ENCODE measurements at places on chromosomes 12 and 14. TPM values are rescaled to one million over a fixed set of nuclear protein-coding genes. Genes with fewer than 3 reads are reported as not detected.

DNA sequence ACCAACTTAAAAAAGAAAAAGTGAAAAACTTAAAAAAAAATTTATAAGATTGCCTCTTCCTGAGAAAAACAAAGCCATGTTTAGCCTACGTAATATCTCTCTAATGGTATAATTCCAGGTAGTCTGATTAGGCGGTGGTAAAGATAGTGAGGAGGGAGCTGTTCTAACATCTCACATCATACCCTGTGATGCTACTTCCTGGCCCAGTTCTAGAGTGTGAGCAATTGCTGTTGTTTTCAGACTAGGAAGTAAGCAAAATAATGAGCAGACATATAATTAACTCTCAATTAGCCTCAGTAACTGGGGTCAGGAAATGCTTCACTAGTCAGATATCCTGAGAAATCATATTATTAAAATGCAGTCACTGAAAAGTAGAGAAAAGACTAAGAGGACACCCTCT, 113.9 kb downstream of the PHLDA1 start:
- peak; percentile 16 for DNase-seq

- no peak for DNase-seq
Observed at GRCh38 chr14:30252783-30253674, 305.9 kb upstream of the G2E3 start.

- no peak for DNase-seq
Observed at GRCh38 chr14:20692116-20692751, 3.7 kb downstream of the ANG start.

SLC17A8 gene
- not detected for polyA plus RNA-seq

RDH12 gene
- polyA plus RNA-seq, result 0.17 TPM

- no peak for DNase-seq
Observed at GRCh38 chr12:24780697-24781368, 168.1 kb downstream of the BCAT1 start.

- DNase-seq, result no peak
Observed at GRCh38 chr12:97643924-97644323, 181.3 kb downstream of the RMST start.

DNA sequence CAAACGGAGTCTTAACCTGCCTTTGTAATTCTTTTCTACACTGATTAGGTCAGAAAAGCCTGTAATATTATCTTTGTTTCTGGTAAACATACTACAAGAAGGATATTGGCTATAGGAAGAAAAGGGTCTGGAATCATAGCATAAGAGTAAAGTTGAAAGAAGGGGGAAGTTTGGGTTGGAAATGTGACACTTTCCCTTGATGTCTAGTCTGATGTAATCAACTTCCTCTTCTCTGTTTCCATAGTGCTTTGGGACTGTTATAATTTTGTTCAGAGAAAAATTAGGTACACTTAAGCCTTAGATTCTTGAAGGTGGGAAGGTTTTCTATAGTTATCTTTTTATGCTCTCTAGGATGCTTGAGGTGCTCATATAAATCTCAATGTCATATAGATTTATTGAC, 322.2 kb downstream of the AEBP2 start:
- DNase-seq, result no peak

- DNase-seq, result no peak
Observed at GRCh38 chr14:50951032-50951431, 6.7 kb upstream of the PYGL start.

RND1 gene
- not detected for polyA plus RNA-seq

GALNT16 gene
- polyA plus RNA-seq, result not detected

DCN gene
- polyA plus RNA-seq, result not detected
